ENCODE measurements at places on chromosomes 1 and 21.

- no peak for DNase-seq
Measured at GRCh38 chr21:43731891-43732711, 13.2 kb downstream of the PDXK start.

DNA sequence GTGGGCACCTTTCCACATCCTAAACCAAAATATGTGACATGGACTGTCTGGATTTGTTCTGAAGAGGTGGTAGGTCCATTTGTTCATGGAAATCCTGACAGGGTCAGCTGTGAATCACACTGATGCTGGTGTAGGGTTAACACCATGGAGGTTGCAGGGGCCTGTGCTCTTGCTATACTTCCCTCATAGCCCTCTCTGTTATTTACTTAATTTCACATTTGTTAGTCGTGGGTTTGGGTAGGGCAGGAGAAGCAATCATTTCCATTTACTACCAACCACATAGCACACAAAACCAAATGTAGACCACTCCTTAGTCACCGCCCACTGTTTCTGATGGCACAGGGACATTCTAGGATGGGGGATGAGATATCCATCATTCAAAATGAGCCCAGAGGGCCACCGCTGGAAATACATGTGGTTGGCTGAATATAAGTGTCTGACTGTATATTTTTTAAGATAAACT lies 61.8 kb upstream of the POU2F1 start:
- no peak for DNase-seq

DNA sequence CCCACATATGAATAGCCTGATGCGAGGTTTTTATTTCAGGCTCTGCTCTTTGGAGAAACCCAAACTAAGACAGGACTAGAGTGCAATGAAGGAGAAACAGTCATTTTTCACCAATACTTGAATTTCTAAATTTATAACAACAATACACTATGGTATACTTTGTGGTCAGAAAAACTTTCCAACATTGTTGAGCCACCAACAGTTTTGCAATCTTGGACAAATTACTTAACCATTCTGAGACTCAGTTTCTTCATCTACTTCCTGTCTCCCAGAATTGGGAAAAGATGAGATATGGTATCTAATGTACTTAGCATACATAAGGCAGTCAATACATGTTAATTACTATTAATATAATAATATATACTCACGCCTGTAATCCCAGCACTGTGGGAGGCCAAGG lies 519.8 kb upstream of the PLXNA2 start:
- no peak for DNase-seq

GRCh38 chr1:192147696-192148095 lies 10.6 kb upstream of the RGS18 start:
- DNase-seq: no peak

DNA sequence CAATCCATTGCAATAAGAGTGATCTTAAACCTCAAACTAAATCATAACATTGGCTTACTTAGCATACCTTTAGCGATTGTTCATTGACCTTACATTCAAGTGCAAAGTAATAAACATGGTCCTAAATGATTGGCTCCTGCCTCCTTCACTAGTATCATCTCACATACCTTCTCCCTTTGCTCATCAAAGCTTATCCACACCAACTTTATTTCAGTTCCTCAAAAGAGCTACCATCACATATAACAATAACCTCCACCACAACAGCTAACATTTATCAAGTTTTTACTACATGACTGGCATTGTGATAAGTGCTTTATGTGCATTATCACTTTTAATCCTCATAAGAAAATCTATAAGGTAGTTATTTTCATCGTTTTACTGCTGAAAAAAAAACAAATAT lies 198.8 kb downstream of the COL24A1 start:
- DNase-seq: no peak

DNA sequence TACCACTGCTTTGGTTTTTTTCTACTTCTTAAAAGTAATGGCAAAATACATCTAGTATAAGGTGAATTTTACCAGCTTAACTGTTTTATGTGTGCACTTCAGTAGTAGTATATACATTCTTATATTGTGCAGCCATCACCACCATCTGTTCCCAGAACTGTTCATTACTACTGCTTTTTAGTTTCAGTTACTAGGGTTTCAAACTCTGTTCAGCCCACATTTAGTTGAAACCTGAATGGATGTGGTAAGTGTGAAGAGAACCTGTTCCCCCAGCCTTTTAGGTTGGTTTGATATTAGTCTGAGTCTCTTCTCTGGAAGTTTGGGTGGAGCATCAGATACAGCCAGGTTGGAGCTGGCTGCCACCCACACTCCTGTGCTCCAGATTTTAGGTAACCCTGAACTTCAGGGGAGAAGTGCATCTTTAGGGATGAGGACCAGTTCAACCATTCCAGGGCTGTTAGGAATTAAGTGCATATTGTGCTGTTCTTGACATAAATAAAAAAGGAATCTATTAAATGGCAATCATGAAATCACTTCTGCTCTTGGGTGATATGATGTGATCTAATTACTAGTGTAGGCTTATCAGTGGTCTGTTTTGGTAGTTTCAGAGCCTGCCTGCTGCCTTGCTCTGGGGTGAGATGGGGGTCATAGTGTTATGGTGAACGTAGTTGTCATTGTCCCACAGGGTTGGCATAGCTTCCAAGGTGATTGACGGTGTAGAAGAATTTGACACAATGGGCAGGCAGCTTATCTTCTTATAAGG lies 32.1 kb downstream of the URB2 start:
- DNase-seq: no peak

DNA sequence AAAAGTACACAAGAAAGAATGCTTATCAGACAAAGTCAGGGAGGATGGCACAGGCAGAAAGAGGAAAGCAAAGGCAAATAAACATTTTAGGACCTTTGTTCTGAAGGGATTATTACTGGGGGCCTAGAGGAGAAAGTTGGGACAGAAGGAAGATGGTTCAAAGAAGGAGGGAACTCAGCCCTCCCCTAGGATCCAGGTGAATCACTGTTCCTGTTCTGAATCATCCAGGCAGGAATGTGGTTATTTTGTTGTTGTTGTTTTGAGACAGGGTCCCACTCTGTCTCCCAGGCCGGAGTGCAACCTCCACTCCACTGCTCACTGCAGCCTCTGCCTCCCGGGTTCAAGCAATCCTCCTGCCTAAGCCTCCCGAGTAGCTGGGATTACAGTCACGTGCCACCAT lies 38.5 kb upstream of the PSEN2 start:
- DNase-seq: no peak

- no peak for DNase-seq
Measured at GRCh38 chr1:23470282-23471070, 13.5 kb downstream of the ASAP3 start.
